T-helper 17 cell (primary cell): ENCODE measurements at places on chromosomes 3 and 15. TPM values are rescaled to one million over a fixed set of nuclear protein-coding genes. Genes with fewer than 3 reads are reported as not detected.

The PLCH1 gene
- total RNA-seq = 0.83 TPM

The TRIM42 gene
- total RNA-seq = not detected

The PLA2G4E gene
- total RNA-seq = not detected

The CCR3 gene
- 0.23 TPM for total RNA-seq

The KCNMB2 gene
- total RNA-seq = not detected

The ZIC1 gene
- not detected for total RNA-seq

DNA sequence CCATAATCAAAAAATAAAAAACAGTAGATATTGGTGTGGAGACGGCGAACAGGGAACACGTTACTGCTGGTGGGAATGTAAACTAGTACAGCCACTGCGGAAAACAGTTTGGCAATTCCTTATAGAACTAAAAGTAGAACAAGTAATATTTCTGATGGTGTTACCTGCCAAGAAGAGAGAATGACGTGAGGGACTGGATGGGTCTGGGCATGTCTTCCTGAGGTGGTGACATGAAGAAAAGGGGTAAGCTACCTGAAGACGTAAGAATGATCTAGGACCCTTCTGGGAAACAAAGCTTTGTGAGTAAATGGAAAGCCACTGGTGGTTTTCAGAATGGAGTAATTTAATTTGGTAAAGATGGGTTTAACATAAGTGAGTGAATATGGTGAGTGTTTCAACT lies 19.4 kb upstream of the PLOD2 start:
- no peak for DNase-seq

DNA sequence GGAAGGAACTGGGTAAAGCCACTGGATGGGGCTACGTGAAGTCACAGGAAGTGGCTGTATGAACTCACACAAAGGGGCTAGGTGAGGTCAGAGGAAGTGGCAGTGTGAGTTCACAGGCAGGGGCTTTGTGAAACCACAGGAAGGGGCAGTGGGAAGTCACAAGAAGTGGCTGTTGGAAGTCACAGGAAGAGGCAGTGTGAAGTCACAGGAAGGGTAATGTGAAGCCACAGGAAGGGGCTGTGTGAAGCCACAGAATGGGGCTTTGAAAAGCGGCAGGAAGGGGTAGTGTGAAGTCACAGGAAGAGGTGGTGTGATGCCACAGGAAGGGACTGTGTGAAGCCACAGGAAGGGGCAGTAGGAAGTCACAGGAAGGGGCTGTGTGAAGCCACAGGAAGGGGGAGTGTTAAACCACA lies 34.6 kb downstream of the GASK1A start:
- DNase-seq = no peak

DNA sequence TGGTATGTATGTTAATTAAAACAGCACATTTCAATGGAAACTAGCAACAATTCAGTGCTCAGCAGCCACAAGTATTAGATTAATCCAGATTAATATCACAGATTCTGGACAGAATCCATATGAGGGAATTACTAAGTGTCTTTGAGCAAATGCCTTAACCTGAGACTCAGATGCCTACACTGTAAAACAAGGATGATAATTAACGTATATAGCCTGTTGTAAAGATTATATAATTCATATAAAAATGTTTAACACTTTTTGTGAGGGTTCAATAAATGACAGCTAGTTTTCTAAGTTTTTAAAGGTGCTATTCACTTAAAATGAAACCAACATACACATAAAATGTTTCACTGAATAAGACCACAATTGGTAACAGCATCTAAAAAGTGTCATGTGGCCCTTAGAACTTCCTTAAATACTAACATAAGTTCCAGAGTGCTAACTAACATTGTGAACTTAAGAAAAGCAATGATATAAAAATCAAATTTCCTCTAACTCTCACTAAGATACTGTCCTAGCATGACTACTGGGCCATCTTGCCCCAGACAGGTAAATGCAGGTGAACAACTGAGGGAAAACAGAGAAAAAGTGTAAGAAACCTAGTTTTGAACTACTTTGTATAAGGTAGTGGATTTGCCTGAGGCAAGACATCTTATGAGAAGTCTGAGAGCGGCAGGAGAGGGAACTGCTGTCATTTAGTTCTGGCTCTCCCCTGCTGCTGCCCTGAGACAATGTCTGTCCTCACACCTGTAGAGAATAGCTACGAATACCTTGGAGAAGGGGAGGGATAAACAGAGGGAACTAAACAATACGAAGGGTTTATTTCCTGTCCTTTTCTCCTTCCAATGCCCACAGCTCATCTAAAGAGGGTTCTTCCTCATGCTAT lies 151.3 kb downstream of the ADAM10 start:
- DNase-seq = no peak

DNA sequence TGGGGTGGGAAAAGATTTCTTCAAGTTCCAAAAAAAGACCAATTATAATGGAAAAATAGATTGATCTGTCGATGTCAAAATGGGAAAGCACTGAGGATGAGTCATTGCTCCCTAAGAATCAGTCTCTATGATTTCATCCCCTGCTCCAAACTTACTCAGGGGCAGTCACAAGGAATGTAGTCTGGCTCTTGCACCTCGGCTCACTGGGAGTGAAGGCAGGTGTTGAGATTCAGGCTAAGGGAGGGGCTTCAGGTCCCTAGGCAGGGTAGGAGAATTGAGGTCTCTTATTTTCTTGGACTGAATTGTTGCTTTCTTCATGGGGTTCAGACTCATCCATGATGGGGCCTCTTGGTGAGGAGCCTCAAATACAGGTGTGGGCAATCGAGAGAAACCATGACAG lies 14.2 kb downstream of the ESYT3 start:
- DNase-seq = no peak

DNA sequence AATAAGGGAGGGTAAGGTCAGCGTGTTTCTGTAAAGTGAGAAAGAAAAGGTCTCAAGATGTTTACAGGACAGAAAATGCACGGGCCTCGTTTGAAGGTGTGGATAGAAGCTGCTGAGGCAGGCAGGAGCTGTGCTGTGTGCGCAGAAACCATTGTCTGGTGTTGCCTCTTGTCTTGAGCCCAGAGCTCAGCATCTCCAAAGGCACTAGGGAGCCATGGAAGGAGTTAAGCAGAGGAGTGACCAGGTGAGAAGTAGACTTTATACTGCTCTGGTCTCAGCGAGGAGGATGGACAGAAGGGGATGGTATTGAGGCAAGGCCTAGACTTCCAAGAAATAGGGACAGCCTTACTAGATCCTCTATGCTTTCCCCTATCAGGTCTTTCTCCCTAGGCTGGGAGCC lies 13.0 kb downstream of the CAND2 start:
- no peak for DNase-seq

- no peak for DNase-seq
Measured at GRCh38 chr3:139292192-139292591, 51.6 kb upstream of the MRPS22 start.

DNA sequence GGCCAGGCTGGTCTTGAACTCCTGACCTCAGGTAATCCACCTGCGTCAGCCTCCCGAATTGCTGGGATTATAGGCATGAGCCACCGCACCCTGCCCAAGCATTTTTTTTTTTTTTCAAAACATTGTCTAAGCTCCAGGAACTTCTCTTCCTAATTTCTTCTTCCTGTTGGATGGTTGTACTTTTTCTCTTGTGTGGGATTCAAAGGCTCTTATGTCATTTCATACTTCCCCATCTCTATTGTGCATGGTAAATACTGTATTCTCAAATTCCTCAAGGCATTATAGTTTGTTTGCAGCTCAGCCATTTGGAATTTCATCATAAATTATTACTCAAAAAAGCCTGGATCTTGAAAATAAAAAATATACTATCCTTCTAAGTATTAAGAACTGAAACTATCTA lies 199.1 kb upstream of the GADL1 start:
- no peak for DNase-seq

GRCh38 chr3:180018543-180018942 lies 18.2 kb downstream of the PEX5L start:
- DNase-seq = no peak

DNA sequence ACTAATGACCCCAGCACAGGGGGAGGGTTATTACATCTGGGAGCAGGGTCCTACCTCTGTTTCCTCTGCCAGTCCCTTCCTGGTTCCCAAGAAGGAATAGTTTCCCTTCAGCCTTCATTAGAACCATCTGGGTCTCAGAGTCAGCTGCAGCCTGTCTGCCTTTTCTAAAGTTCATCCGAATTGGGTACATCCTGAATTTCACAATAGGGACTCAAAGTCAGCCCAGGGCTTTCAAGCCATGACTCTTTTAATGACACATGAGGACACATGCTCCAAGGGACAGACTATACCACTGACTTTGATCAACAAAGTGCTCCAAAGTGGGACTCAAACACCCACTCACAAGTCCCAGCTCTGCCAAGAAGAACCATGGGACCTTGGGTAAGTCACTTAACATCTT lies 12.7 kb upstream of the CRABP1 start:
- DNase-seq = no peak

- no peak for DNase-seq
Measured at GRCh38 chr15:84874981-84875699, 9.3 kb upstream of the SLC28A1 start.

GRCh38 chr3:22284559-22284958 lies 533.5 kb upstream of the ZNF385D start:
- DNase-seq = no peak

- no peak for DNase-seq
Measured at GRCh38 chr15:63881431-63881830, 47.7 kb upstream of the HERC1 start.
